ENCODE measurements at places on chromosomes 4 and X.

DNA sequence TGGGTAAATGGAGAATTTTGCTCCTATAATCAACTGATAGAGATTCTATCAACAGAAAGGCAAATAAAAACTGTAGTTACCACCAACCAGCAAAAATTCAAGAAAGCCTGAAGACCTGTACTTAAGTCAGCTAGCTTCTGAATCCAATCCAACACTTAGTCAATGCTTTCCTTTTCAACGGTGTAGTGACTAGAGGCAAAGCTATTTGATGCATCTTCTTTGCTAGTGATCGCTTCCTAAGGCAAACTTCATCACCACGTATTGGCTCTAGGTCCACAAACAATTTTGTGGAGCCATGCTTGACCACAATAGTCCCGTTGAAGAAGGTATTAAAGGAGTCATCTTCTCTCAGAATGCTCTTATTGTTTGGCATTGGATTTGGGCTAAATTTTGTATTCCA is 25.0 kb upstream of the UBA6 start:
- no peak for DNase-seq

- DNase-seq, result no peak
Observed at GRCh38 chr4:143253166-143253565, 68.4 kb downstream of the USP38 start.

DNA sequence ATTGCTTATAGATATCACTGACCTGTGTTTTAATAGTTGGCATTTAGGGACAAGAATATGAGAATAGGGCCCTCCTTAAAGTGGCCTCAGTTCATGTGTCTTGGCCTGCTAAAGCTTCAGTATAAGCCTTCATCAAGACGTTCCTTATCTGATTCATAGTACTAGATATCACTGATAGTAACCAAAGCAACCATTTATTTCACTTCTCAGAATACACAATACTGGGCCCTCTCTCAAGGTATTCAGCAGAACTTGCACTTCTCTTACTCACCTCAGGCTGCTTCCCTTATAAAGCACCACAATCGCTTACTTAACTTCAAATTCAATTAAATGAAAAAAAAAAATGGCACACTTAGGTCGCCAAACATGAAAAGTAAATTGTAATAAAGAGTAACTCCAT is 259.4 kb upstream of the PCDH7 start:
- no peak for DNase-seq

DNA sequence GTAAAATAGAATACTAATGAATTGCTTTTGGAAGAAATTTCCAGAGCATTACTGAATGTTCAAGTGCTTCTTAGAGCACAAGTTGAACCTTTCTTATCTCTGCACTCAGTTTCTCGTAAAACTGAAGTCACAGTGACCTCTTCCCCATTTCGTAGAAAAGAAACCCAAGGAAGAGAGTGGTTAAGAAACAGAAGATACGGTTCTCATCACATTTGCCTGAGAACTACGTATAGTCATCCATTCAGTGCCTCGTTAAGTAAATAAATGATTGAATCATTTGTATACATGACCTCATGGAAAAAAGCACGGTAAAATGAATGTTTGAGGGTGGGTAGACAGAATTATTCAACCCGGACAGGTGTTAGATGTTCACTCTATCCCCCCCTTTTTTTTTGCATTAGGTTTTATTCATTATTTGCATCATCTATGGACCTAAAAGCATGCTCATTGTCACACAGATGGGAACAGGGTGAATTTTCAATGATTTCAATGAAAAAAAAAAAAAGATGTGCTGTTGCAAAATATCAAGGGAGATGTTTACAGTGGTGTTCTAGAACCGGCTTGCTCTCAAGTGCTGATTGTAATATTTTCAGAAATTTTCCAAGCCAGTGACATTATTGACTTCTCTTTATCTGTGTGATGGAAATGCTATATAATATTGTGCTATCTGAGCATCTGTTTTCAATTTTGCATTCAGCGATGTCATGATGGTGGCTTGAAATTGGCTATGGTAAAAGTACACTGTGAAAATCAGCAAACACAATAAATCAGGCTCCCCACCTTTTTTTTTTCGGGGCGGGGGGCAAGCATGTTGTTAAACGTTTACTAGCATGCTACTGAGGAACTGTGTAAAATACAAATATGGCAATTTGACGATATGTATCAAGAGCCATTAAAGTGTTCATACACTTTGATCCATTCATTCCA is 4.3 kb downstream of the RHOH start:
- no peak for DNase-seq

GRCh38 chr4:57329279-57329678 is 219.1 kb upstream of the IGFBP7 start:
- DNase-seq, result no peak

DNA sequence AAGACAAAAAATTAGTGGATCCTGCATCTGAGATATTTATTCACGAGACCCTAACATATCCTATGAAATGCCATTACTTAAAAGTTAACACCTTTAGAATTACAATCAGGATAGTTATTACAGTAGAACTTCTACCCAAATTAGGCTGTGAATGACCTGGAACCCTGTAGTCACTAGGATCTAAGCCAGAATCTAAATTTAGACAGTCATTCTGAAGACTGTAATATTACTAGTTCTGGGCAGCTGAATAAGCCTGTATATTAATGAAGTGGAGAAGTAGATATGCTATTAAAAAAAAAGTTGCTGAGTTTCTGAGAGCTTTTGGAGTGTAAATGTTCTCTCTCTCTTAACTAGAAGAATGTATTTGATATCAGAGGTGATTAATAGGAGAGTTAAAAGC is 67.0 kb downstream of the FAM13A start:
- DNase-seq, result no peak

- DNase-seq, result no peak
Observed at GRCh38 chrX:136608295-136608933, 39.5 kb upstream of the CD40LG start.

DNA sequence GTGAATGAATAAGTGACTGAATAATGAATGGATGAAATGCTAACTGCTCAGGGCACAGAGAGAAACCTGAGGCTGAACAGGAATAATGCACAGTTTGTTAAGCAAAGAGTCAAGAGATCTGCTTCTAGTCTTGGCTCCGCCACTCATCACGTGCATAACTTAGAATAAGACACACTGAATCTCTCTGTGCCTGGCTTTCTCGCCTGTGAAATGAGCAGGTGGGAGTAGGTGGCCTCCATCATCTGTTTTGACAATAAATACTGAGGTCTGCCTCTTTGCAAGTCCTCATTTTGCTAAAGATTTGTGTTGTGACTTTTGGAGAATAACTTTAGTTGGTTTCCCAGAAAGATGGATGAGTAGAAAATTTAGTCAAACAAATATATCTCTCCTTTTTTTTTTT is 318.0 kb downstream of the FBXW7 start:
- no peak for DNase-seq

DNA sequence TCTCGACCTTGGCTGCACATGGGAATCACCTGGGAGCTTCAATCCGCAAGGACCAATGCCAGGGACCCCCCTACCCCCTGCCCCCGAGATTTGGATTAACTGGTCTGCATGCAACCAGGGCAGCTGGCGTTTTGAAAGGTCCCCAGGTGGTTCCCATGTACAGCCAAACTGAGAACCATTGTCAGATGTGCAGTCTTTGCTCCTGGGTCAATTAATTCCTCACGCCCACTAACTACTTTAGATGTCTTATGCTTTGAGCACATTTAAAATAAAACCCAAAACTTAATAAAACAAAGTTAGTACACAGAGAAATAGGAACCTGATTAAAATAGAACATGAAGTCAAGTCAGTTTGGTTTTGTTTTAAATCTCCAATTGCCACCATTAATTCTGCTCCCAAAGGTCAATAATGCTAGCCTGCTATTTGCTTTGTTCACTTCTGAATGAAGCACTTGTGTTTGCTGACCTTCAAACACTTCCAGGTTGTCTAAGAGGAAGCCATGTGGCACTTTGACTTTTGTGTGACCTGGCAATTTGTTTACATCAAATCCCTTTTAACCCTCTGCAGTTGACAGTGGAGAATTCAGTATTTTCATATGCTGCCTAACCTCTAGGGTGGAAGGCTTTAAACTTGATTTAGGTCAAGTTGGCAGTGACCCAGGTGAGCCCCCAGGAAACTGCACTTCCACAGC is 27.2 kb upstream of the TMSB4X start:
- no peak for DNase-seq

- no peak for DNase-seq
Observed at GRCh38 chrX:86604607-86605006, 456.4 kb downstream of the DACH2 start.

GRCh38 chr4:155875878-155876277 is 9.8 kb upstream of the ASIC5 start:
- no peak for DNase-seq

- no peak for DNase-seq
Observed at GRCh38 chrX:45667666-45668065, 467.0 kb upstream of the DIPK2B start.
